PC-9 (cell line): ENCODE measurements at places on chromosomes 7 and 10. TPM values are rescaled to one million over a fixed set of nuclear protein-coding genes. Genes with fewer than 3 reads are reported as not detected.

Gene LRIT1
- not detected in 2 replicates for total RNA-seq

Gene TEX36
- total RNA-seq = 1.1 and 1.2 TPM in 2 replicates

Gene FAM237B
- not detected in 2 replicates for total RNA-seq

Gene TCERG1L
- not detected in 2 replicates for total RNA-seq

DNA sequence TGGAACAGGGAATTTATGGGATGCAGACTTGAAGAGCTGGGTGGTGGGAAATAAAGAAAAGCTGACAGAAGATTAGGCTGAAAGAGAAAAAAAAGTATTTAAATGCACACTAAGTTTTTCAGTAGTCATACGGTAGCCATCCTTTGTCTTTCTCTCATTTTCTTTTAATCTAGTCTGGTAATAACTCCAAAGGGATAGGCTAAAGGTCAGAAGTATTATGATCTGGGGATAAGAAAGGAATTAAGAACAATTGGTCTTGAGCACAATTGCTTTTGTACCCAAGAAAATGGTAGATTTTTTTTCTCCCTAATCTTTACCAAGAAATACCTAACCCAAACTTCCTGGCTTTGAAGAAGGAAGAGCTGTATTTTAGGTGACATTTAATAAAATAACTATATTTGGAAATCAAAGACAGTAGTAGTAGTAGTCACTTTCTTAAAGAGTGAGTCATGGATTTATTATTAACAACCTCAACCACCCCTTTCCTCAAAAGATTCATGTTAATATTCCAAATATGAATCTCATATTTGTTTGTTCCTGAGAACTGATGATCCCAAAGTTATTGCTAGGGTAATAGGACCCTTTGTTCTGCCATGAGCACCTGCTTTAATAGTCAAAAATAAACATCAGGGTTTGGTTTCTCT is 120.2 kb upstream of the ODAD2 start:
- H3K27ac ChIP-seq = no peak overlapping the region
- H3K4me3 ChIP-seq = no peak overlapping the region
- no peak for DNase-seq
- no peaks in the 10 kb centered on the region for H3K36me3 ChIP-seq
- H3K4me1 ChIP-seq = no peaks in the 10 kb centered on the region

GRCh38 chr7:121871188-121871587 is 1.8 kb upstream of the PTPRZ1 start:
- no peaks in the 10 kb centered on the region for H3K36me3 ChIP-seq
- H3K27me3 ChIP-seq = peaks cover 27% of the 10 kb centered on the region; the same call in 1 of the 2 replicates
- H3K27ac ChIP-seq = no peak overlapping the region
- DNase-seq = no peak

DNA sequence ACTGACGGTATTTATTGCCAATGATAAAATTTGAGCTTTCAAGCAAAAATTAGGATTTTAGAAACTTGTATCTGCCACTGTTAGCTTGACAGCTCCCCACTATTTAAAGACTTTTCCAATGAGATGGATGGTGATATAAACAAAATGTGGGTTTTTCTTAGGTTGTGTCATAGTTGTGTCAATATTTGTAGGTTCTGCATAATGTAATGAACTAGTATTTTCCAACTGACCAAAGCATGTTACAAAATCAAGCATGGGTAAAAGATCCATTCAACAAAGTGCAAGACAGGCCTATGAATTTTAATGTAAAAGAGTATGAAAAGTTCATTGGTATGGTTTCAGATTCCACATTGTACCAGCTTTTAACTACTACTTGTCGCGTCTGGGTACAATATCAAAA is 165.6 kb downstream of the SKAP2 start:
- no peak overlapping the region for H3K4me3 ChIP-seq
- DNase-seq = no peak
- no peaks in the 10 kb centered on the region for H3K27me3 ChIP-seq

DNA sequence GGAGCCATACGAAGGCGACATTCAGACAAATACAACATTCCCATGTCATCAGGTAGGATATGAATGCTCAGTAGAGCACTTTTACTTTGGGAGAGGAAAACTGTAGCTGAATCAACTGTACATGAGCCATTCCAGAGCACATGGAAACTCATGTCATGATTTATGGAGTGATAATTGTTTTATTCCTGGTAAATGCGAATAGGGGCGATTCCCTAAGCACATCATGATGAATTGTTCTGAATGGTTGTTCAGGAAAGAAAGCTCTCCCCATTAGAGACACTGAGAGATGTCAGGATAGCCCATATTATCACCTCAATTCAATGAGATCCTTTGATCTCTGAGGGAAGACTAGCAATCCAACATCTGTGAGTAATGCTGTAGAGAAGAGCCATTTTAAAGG is 243.6 kb downstream of the FOXP2 start:
- no peaks in the 10 kb centered on the region for H3K4me1 ChIP-seq
- H3K4me3 ChIP-seq = no peak overlapping the region
- no peaks in the 10 kb centered on the region for H3K27me3 ChIP-seq
- DNase-seq = no peak

GRCh38 chr7:158546214-158546613 is 41.4 kb downstream of the PTPRN2 start:
- H3K27me3 ChIP-seq = peaks cover 100% of the 10 kb centered on the region
- no peaks in the 10 kb centered on the region for H3K4me1 ChIP-seq
- H3K36me3 ChIP-seq = no peaks in the 10 kb centered on the region
- H3K4me3 ChIP-seq = no peak overlapping the region
- no peak overlapping the region for H3K27ac ChIP-seq
- DNase-seq = no peak
